ENCODE measurements at places on chromosomes 5 and 9.

- DNase-seq, result no peak
- H3K27ac ChIP-seq, result no peak overlapping the region
- no peaks in the 10 kb centered on the region for H3K36me3 ChIP-seq
- H3K27me3 ChIP-seq, result no peaks in the 10 kb centered on the region
- no peak overlapping the region for H3K4me3 ChIP-seq
- no peaks in the 10 kb centered on the region for H3K4me1 ChIP-seq
These were observed 431.3 kb upstream of the ITGA1 start for GRCh38 chr5:52356311-52356918.

DNA sequence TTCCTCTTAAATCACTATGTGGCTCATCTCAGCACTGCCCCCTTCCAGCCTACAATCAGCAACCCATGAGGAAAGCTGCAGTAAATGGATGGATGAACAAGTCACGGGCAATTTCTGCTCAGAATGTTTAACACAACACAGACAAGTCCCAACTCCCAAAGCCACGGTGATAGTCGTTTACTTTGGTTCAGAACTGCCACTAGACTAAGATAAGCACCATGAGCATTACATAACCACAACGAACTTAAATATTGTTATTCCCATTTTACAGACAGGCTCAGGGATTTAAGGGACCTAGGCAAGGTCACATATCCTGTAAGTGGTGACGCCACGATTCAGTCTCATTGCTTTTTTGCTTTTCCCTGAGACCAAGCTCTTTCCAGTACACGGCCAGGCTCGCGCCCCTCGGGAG lies 2.0 kb upstream of the SMIM27 start:
- peaks cover 62% of the 10 kb centered on the region for H3K4me1 ChIP-seq
- peak overlapping the region; percentile 98 for H3K27ac ChIP-seq
- peaks cover 28% of the 10 kb centered on the region for H3K36me3 ChIP-seq
- H3K4me3 ChIP-seq, result peak overlapping the region; percentile 95
- no peaks in the 10 kb centered on the region for H3K27me3 ChIP-seq

GRCh38 chr9:77879437-77879943 lies 152.1 kb downstream of the GNAQ start:
- no peaks in the 10 kb centered on the region for H3K27me3 ChIP-seq
- no peaks in the 10 kb centered on the region for H3K4me1 ChIP-seq
- H3K27ac ChIP-seq, result no peak overlapping the region
- H3K36me3 ChIP-seq, result no peaks in the 10 kb centered on the region

GRCh38 chr5:59767681-59768151 lies 125.8 kb downstream of the PDE4D start:
- H3K4me1 ChIP-seq, result no peaks in the 10 kb centered on the region
- H3K27ac ChIP-seq, result no peak overlapping the region
- peaks cover 22% of the 10 kb centered on the region for H3K27me3 ChIP-seq
- DNase-seq, result no peak

GRCh38 chr5:147055850-147056566 lies 177.5 kb upstream of the PPP2R2B start:
- peaks cover 19% of the 10 kb centered on the region for H3K27me3 ChIP-seq
- no peak overlapping the region for H3K27ac ChIP-seq
- no peak for DNase-seq
- H3K4me1 ChIP-seq, result no peaks in the 10 kb centered on the region
- no peaks in the 10 kb centered on the region for H3K36me3 ChIP-seq

DNA sequence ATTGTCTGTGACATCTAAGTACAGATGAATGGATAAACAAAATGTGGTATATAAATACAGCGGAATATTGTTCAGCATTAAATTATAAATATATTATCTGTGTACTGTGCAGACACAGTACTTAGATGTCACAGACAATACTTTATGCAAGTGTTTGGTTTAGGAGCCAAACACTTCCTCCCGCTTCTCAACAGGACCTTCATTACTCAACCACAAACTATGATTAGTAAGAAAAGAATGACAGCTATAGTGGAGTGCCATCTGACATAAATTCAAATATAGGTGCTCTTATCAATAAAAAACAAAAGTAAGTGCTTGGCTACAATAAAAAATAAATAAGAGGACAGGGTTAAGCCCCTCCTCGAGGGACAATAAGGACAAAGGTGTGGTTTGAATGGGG lies 38.9 kb upstream of the STX17 start:
- H3K27ac ChIP-seq, result no peak overlapping the region
- no peak overlapping the region for H3K4me3 ChIP-seq
- DNase-seq, result no peak
- peaks cover under 1% of the 10 kb centered on the region for H3K36me3 ChIP-seq
- H3K27me3 ChIP-seq, result no peaks in the 10 kb centered on the region

GRCh38 chr5:141420855-141421488 lies at the start of gene PCDHGA11:
TSS of gene PCDHGA11 (plus strand) at chr5:141421051. CDS start at chr5:141421228, 177 bp downstream.
- peak within 1 kb of the TSS; percentile 28 for H3K27ac ChIP-seq
- H3K4me3 ChIP-seq, result peak within 1 kb of the TSS; percentile 71
- DNase-seq, result no peak
- H3K4me1 ChIP-seq, result peaks cover 8% of the 10 kb centered on the region

DNA sequence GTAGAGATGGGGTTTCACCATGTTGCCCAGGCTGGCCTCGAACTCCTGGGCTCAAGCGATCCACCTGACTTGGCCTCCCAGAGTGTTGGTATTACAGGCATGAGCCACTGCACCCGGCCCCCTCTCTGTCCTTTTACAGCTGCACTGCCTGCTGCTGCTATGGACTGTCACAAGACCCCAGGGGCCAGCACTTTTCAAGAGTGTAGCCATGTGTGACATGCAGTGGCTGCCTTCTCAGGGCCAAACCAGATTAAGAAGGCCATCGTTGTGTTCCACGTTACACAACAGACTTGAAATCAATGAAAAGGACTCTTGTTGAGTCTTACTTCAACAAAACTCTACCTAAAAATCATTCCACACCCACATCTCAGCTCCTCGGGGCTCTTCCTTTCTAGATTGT lies 78.9 kb upstream of the ICE1 start:
- H3K4me1 ChIP-seq, result peaks cover 10% of the 10 kb centered on the region
- no peak for DNase-seq
- H3K27me3 ChIP-seq, result peaks cover 39% of the 10 kb centered on the region
- no peak overlapping the region for H3K4me3 ChIP-seq
- no peak overlapping the region for H3K27ac ChIP-seq

DNA sequence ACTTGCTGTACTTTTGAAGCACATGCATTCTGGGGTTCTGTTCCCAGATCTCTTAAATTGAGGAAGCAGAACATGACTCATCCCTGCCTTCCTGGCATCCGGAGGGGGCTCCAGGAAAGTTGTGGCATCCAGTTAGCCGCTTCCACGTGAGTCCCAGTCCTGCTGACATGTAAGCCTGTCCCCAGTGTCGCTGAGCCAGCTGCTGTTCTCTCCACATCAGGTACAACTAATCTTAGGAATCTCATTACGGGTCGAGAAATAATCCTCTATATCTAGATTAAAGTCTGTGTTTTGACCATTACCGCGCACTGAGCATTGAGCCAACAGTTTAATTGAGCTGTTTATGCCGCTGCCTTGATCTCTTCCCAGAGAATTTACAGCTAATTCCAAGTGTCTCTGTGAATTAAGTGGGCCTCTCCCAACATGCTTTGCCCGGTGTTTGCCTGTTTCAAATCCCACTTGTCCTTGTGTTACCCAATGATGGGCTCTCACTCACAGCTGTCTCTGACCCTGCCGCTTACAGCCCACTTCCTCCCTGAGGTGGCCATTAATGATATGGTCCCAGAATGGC lies 10.5 kb upstream of the SHB start:
- no peak overlapping the region for H3K27ac ChIP-seq
- H3K4me1 ChIP-seq, result no peaks in the 10 kb centered on the region
- H3K36me3 ChIP-seq, result no peaks in the 10 kb centered on the region
- no peak overlapping the region for H3K4me3 ChIP-seq
- no peak for DNase-seq
- peaks cover 41% of the 10 kb centered on the region for H3K27me3 ChIP-seq

GRCh38 chr5:34061993-34062392 lies 19.0 kb upstream of the C1QTNF3 start:
- H3K27me3 ChIP-seq, result no peaks in the 10 kb centered on the region
- no peak for DNase-seq
- H3K4me1 ChIP-seq, result no peaks in the 10 kb centered on the region
- H3K4me3 ChIP-seq, result no peak overlapping the region
- no peak overlapping the region for H3K27ac ChIP-seq
- H3K36me3 ChIP-seq, result peaks cover 6% of the 10 kb centered on the region

DNA sequence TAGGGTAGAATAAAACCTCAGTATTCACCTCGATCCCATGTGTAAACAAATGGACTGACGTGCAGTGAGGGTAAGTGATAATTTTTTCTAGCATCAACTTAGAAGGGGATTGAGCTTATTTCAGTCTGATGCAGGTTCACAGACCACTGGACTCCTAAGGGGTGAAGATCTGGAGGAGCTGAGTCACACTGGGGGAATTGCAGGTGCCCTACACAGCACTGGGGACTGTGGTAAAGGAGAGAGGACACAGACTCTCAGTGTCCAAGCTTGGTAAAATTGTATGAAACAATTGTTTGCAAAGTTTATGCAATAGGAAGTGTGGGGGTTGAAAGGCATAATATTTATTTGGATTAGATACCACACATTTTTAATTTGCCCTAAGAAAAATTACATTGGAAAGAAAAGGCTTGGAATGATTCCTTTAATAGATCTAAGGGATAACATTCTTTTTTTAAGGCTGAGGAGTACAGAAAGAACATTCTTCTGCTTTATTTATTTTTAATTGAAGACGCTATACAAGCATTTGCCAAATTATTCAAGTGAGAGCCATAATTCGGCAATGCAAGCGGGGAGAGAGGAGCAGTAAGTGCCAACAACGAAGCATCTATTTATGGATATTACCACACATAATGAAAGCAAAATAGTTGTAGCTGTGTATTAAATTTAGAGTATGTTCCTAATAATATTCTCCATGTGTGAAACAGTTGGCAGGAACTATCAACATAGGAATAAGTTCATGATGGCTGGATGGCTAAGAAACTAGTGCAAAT lies 766.9 kb upstream of the ADAMTS16 start:
- no peaks in the 10 kb centered on the region for H3K4me1 ChIP-seq
- H3K36me3 ChIP-seq, result no peaks in the 10 kb centered on the region
- H3K4me3 ChIP-seq, result no peak overlapping the region
- no peaks in the 10 kb centered on the region for H3K27me3 ChIP-seq
- no peak for DNase-seq

GRCh38 chr9:72691671-72692070 lies 170.3 kb downstream of the TMC1 start:
- H3K36me3 ChIP-seq, result no peaks in the 10 kb centered on the region
- no peak overlapping the region for H3K4me3 ChIP-seq
- no peaks in the 10 kb centered on the region for H3K4me1 ChIP-seq
- DNase-seq, result no peak
- no peak overlapping the region for H3K27ac ChIP-seq
- no peaks in the 10 kb centered on the region for H3K27me3 ChIP-seq

DNA sequence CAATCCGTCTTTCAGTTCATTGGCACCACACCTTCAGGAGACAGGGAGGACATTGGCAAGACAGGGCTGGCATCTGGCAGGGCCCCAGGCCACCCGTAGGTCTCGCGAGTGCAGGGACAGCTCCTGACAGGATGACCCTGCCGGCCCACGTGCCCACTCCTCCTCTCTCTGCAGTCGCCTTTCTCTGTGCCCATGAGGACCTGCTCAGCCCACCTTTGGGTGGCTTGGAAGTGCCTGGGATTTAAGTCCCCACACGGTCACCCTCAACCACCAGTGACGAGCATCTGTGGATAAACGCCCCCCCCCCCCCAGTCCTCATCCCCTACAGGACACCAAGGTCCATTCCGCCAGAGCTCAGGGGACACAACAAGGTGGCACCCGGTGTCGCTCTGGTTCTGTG lies 4.1 kb downstream of the MRPL36 start:
- peaks cover 58% of the 10 kb centered on the region for H3K4me1 ChIP-seq
- DNase-seq, result no peak
- H3K4me3 ChIP-seq, result no peak overlapping the region
- H3K36me3 ChIP-seq, result peaks cover 46% of the 10 kb centered on the region

- no peak for DNase-seq
- H3K27me3 ChIP-seq, result no peaks in the 10 kb centered on the region
- no peak overlapping the region for H3K27ac ChIP-seq
- no peaks in the 10 kb centered on the region for H3K36me3 ChIP-seq
These were observed 20.4 kb downstream of the PDE4D start for GRCh38 chr5:59873113-59873512.

- no peaks in the 10 kb centered on the region for H3K27me3 ChIP-seq
- no peaks in the 10 kb centered on the region for H3K36me3 ChIP-seq
- H3K4me3 ChIP-seq, result no peak overlapping the region
- no peak for DNase-seq
- no peaks in the 10 kb centered on the region for H3K4me1 ChIP-seq
These were observed 243.6 kb upstream of the HAPLN1 start for GRCh38 chr5:83964271-83964670.

- peak overlapping the region; percentile 99 for H3K27ac ChIP-seq
- peak overlapping the region; percentile 93 for H3K4me3 ChIP-seq
- peaks cover 64% of the 10 kb centered on the region for H3K36me3 ChIP-seq
- no peak for DNase-seq
These were observed 734 bp downstream of the SKP1 start for GRCh38 chr5:134175921-134176510.

Data from effector memory CD8-positive, alpha-beta T cell (primary cell).